Stimulated activated CD4-positive, alpha-beta T cell treated with anti-CD3 and anti-CD28 coated beads, Interleukin-4, amount 100 ng/mL, for 24 hours (primary cell): ENCODE measurements at places on chromosomes 1 and 21.

DNA sequence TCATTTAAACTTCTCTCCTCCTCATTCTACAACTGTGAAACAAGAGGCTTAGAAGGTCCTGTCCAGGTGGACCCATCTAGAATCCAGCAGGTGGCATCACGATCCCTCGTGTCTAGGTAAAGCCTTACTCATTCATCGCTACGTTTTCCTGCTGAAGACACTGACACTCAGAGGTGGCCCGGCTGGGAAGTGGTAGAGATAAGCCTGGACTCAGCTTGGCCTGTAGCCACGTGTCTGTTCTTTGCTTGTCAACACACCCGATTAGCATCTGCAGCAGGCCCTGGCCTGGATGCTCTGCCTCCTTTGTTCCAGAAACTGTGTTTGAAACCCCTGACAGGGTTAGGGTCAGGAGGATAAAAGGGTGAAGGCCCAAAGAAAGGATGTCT is 43.4 kb downstream of the PARP1 start:
- DNase-seq, result no peak

GRCh38 chr1:91651661-91652071 is 151.0 kb downstream of the CDC7 start:
- no peak for DNase-seq

GRCh38 chr1:39394598-39394997 is 96.8 kb upstream of the BMP8A start:
- DNase-seq, result peak; percentile 25

GRCh38 chr1:209434066-209434465 is 149.4 kb upstream of the CAMK1G start:
- DNase-seq, result no peak

DNA sequence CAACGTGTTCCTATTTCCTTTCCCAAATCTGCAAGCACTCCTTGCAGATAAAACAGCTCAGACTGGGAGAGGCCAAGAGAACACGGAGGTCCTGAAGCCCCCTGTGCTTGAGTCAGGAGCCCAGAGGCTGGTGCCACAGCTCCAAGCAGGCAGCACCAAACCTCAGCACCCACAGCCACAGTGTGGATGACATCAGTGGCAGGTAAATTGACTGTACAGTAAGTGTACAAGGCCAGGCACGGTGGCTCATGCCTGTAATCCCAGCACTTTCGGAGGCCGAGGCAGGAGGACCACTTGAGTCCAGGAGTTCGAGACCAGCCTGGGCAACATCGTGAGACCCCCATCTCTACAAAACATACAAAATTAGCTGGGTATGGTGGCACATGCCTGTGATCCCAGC is 1.9 kb upstream of the COL6A1 start:
- DNase-seq, result no peak
